NCI-H748 treated with DMSO at 0.1 percent for 48 hours (cell line): ENCODE measurements at places on chromosomes 1 and 21.
A peak's percentile ranks its signal among the peaks of the same experiment; 100 is the strongest.

GRCh38 chr1:185860859-185861258 lies 126.7 kb downstream of the HMCN1 start:
- no peak for DNase-seq

DNA sequence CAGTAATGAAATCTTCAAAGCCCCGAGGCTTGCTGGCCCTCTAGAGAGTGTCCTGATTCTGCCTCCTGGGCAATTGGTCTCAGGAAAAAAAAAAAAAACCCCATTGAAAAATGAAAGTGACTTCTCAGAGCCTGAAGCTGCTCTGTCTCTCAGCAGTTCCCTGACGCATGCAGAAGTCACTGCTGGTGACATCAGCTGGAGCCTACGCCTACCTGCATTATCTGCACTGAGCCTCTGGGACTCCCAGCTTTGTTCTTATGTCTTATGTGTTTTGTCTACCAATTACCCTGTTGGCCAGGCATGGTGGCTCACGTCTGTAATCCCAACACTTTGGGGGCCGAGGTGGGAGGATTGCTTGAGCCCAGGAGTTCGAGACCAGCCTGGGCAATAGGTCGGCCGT lies 10.1 kb upstream of the SLC25A33 start:
- DNase-seq = no peak

DNA sequence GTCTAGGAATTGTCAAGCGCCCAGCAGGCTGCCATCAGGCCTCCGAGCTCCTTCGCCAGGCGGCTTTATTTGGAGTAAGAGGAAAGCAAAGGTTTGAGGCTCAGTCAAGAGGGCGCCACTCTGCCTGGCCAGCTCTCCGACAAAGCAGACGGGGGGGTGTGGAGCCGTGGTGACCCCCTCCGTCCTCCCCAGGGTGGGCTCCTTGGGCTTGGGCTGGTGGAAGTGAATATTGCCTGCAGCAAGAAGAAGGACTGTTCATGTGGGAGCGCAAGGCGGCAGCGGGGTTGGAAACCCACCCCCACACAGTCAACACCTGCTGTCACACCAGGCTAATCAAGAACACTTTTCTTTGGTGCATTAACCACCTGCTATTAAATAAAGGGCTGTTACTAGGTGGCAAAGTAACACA lies 14.6 kb downstream of the EPHX1 start:
- peak; percentile 81 for DNase-seq

DNA sequence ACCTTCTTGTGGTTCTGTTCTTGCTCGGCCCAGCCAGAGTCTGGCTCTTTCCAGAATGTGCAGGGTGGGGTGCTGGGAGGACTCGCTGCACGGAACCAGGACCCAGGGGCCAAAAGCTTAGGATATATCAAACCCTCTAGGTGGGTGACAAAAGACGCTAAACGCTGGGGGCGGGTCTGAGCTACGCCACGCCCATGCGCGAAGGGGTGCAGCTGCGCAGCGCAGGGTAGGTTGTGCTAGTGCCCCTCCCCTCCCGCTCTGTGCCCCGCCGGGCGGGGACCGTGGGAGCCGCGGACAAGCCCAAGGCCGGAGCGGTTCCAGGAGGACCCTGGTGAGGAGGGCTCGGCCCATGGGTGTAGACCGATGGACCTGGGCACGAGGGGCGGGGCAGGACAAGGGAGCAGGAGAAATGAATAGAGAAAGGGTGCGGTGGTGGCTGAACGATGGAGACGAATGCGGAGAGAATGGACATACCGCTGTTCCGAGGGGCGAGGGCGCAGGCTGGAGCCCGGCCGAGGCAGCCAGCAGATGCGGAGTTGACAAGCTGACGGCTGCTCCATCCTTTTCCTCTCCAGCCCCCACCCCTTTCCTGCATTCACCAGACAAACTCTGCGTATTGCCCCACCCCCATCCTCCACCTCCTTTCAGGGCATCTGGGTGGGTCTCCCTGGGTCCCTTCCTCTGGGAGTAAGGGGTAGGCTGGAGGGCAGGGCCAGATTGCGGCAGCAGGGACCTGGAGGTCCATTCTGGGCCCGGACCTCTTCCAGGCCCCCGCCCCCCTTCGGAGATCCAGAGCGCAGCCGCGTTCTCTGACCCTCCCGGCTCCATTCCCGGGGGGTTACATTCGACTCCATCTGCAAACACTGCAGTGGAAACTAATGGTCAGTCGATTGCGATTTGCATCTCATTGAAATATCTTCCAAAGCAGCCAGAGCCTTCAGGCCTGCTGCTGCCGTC lies at the start of gene RUSC1:
Gene RUSC1 (plus strand): TSS at position 234 of the 957 bp plus-strand sequence. CDS start 880 bp downstream, outside the sequence.
- DNase-seq = peak; percentile 79

- DNase-seq = no peak
These were observed 3.8 kb upstream of the SELENON start for GRCh38 chr1:25795946-25796810.
